ENCODE measurements at places on chromosomes 2 and 18.

- peak; percentile 39 for DNase-seq
Measured at GRCh38 chr2:110674620-110675555, 3.0 kb downstream of the BUB1 start.

- DNase-seq = peak; percentile 78
Measured at GRCh38 chr2:126839796-126840195, 58.9 kb upstream of the TEX51 start.

GRCh38 chr2:176418768-176419167, 149.5 kb downstream of the MTX2 start:
- no peak for DNase-seq

DNA sequence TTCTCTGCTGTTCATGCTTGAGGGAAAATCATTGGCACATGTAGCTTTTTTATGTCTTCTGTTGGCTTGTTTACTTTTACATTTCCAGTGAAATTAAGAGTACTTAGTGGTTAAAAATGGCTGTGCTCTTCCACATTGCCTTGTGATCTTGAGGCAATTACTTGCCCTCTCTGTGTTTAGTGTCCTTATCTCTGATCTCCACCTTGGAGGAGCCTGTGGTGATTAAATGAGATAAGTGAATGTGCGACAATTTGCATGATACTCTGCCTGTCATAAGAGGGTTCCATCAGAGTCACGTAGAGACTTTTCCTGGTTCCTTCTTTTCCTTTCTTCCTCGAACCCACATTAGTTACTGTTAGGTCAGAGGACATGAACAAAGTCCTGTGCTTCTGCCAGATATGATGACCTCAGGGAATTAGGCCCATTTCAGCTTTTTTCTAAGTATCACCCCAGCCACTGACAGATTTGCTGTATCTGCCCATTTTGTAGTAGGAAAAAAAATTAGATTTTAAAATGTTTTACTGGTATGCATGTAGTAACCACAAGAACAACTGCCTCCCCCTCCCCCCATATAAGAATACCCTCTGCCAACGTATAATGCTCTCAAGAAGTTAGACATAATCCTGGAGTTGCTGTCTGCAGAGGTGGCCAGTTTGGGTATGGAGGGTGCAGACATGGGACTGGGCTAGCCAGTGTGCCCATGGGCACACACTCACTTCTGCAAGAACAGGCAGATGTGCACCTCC, 51.9 kb downstream of the TET3 start:
- no peak for DNase-seq

DNA sequence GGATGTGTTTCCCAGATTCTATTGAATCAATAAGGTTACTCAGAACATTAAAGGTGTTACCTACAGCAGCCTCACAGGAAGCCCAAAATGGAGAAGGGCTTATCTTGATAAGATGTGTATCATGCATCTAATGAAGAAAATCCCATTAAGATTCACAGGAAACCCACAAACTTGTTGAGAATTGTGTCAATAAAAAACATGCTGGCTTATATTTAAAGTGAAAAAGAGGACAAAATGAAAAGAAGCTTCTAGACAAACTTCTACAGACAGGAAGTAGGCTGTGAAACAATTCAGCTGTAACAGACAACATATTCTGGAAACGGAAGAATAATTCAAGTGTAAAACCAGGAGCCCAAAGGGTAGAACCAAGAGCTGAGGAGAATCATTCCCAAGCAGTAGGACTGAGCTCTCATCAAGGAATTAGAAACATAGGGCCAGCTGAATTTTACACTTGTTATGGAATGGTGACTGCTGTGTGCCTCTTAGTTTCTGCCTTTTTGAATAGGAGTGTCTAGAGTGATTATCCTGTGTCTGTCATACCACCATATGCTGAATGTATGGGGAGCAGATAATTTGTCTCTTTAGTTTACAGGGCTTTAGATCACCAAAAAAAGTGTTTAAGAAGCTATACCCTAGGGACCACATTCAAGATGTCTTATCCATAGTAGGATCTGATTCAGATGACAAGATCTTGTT, 9.6 kb downstream of the IMMT start:
- DNase-seq = no peak

DNA sequence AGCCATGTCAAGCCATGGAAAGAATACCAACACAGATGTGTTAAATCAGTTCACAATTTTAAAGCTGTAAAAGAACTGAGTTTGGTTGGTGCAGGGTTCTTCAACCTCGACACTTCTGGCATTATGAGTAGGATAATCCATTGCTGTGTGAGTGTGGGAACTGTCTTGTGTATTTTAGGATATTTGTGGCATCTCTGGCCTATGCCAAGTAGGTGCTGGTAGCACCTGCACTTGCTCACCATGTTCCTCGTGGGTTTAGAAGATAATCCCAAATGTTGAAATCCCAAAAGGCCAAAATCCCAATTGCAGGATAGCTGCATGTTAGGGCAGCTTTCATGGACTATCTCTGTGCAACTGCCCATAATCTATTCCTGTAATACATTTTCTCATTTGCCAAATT, 3.8 kb downstream of the KRCC1 start:
- DNase-seq = no peak

DNA sequence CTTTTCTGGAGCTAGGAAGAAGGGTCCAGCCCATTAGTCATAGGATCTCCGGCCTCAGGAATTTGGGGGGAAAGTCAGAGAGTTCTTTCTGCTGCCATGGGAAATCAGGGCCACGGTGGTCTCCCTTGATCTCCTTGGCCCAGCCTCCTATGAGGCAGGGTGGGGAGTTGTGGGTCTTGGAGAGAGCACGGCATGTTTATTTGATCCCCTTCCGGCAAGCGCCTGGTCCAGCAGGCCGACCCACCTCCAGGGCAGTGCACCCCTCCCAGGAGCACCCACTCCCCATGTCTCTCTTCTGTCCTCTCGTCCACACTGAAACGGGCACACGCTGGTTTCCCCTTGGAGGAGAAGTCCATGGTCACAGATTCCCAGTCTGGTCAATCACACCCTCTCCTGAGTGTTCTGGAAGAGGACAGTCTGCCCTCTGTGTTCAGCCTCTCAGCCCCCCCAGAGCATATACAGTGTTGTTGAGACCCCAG, 464.6 kb upstream of the HS6ST1 start:
- DNase-seq = no peak

DNA sequence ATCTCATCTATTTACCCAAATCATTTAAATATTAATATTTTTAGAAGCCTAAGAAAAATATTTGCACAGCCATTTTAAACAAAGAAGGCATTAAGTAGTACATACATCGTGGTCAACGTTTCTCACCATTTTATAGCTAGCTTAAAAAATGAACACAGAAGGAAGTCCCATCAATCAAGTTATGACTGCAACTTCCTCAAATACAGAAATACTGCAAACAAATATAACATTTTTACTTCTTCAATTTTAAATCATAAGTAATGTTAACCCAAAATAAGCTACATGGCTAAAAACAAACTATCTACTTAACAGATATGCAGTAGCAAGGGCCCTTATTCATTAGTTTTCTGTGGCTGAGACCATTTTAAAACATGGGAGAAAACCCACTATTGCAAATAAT, 30.6 kb downstream of the ITSN2 start:
- DNase-seq = peak; percentile 51

All from muscle of leg (tissue), 16 donors.